ENCODE measurements at places on chromosomes 5 and 9.

DNA sequence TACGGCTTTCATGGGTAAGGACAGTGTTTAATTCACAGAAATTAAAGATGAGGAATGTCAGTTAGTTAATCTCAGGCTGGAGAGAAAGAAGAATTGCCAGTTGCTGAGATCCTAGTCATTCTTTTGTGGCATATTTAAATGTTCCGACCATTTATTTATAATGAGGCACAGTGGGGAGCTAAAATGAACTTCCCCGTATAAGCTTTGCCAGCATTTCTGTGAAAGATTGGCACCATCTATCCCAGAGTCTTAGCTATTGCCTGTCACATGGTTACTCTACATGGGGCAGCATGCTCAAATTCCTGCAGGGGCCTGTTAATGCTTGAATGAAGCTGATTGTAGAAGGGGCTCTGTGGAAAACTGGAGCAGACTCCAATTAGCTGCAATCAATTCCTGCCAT lies 314.1 kb downstream of the PRELID2 start:
- DNase-seq, result no peak

DNA sequence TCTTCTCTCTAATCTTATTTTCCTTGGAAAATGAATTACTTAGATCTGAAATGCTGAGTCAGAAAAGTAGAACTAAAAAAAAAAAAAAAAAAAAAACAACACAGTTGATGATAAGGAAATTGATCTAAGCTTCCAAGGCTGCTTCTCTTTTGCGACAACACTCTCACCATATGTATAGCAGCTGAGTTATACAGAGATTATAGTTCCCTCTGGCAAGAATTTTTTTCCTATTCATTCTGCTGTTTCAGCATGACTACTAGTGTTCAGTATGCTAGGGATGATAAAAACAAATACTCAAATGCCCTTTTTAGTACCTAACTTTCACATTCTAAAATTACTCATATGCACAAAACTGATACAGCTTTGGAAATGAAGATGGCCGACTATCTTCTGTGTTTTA lies 267.3 kb downstream of the MLLT3 start:
- DNase-seq, result no peak

DNA sequence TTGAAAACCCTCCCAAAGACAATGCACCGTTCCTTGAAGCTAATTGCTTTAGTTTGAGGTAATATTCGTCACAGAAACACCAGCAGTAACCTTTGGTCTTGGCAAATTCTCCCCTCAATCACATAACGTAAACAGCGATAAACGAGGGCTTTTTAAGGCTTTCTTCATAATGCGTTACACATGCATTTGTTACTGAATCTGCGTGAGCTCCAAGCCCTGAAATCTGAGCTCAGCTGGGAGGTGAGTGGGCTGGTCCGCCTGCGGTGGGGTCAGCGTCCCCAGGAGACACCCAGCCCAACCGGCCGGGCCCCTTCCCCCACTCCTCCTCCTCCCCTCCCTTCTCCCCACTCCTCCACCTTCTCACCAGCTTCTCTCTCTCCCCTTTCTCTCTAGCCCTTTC lies 91.1 kb downstream of the BARX1 start:
- DNase-seq, result no peak

DNA sequence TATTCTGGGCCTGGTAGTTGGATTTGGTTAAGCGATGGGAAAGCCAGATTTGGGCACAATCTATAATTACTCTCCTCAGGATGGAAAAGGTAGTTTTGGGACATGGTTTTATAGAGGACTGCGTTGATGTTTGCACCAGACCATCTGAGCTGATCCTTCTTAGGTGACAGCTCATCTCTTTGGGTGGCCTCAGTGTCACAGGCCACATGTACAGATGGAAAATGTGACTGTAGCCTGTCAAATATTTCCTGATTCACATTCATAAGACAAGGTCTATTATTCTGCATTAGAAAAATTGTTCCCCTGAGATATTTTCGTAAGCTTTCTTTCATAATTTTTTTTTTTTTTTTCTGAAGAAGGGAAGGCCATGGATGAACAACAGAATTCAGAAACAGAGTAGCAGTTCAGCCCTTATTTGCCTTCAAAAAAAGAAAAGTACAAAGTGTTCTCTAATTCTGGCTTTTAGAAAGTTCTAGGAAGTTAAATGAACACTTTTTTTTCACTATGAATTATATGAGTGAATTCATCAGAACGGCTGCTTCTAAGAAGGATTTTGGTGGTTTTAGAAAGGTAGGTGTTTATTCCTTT lies 81.0 kb downstream of the NNT start:
- DNase-seq, result no peak

DNA sequence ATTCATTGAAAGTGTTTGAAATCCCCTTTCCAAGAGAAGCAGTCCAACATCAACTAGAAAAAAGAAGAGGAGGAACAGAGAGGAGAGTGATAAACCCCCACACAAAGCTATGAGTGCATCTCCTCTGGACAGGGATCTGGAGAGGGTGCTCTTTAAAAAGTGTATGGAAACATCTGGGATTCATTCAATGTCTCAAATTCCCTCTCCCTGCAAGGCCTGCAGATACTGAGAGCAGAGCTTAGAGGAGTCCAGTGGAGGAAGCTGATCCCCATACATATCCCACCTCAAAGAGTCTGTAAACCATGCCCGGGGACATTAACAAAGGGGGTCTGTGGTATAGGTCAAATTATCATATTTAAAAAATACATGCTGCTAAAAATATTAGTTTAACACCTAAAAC lies 2.2 kb downstream of the SPOCK1 start:
- no peak for DNase-seq

- no peak for DNase-seq
These were observed 91.9 kb upstream of the PPP1R2B start for GRCh38 chr5:156758011-156758791.

DNA sequence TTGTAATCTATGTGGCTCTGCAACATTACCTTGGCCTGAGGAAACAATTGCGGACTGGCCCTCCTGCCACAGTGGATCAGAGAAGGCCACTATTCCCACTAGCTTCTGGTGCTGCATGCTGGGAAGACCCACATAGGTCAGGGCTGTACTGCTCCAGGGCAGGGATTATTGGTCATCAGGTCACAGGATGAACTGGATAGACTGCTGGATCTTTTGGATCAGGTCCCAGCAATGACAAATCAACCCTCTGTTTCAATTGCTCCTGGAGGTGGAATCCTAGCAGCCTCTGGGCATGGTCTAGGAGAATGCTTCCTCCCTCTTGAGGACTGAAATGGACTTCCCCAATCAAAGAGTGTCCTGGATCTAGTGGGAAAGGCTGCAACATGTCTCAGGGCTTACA lies 66.7 kb upstream of the PHF24 start:
- no peak for DNase-seq

DNA sequence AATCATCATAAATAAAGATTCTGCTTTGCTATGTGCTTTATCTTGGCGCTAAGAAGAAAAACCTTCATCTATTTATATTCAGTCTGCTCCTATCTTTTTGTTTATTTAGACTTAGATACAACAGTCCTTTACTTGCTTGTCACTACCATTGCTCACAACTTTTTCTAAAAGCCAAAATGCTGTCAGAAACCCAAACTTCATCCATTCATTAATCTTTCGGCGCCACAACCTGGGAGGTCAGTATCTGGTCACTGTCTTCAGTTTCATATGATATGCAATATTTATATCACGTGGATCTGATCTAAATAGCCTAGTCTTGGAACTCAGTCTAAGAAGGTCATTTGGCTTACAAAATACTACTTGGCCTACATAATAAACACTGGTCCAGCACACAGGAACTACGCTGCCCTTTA lies 159.3 kb upstream of the TARS1 start:
- DNase-seq, result no peak

- DNase-seq, result no peak
These were observed 382.3 kb upstream of the CDH10 start for GRCh38 chr5:25027061-25027460.

DNA sequence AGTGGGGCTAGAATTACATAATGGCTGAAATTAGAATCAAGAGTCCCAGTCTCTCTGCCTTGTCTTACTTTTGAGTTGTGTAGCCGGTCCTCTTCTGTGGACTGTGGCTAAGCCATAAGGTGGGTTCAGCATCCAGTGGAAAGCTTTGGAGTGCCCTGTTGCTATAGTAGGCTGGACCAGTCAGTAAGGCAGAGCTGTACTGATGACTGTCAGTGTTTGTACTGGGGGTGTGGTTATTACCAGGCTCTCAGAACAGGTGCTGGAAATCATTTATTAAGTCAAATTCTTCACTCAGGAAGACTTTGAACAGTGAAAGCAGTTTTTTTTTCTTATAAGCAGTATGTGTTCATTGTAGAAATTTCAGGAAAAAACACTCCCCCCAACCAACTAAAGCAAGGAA lies 129.4 kb downstream of the ZSWIM6 start:
- no peak for DNase-seq

- no peak for DNase-seq
These were observed 66.6 kb upstream of the CTNNA1 start for GRCh38 chr5:138686668-138687067.

DNA sequence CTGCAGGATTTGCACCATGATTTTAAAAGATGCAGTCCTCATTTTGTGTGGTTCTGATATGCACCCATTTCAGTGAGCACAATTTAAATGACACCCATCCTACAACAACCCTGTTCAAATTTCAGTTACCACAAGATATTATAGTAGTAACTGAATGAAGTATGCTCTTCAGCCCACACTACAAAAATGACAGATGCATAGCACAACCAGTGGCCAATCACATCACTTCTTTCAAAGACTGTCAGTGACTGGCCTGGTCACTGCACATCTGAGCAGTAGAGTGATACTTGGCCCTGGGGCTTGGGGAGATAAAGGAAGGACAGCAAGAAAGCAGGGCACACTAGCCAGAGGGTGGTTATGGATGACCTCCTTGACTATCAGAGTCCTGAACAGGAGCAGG lies 19.8 kb upstream of the IFNK start:
- DNase-seq, result no peak

DNA sequence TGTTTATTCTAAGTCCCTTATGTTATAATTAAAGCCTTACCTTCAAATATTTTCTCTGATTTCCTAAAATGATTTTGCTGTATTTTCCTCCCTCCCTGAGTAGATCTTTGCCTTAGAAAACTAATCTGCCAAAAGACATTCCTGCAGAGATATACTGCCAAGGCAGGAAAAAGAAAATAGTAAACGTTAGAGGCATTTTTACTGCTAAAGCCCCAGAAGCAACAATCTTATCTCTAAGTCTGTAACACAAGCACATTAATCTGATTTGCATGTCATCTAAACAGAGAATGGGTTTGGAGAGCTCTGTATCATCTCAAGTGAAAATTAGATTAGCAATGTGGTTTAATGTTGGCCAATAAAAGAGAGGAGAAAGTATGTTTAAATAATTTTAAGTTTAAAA lies 847.7 kb downstream of the MAT2B start:
- no peak for DNase-seq

DNA sequence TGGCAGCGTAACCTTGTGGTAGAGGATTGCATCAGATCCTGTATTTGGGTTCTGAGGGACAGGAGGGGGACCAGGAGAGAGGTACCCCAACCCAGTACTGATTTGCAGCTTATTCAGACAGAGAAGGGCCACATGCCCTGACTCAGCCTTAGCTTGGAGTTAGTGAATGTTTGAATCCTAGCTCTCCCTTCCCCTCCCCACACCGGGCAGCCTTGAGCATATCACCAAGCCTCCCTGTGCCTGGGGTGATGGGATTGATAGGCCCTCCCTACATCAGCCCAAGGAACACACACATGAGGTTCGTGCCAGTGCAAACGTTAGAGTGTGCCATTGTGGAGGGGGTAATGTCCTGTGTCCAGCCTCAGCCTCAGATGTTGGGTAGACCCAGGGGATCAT lies 71.9 kb downstream of the AMBP start:
- no peak for DNase-seq

DNA sequence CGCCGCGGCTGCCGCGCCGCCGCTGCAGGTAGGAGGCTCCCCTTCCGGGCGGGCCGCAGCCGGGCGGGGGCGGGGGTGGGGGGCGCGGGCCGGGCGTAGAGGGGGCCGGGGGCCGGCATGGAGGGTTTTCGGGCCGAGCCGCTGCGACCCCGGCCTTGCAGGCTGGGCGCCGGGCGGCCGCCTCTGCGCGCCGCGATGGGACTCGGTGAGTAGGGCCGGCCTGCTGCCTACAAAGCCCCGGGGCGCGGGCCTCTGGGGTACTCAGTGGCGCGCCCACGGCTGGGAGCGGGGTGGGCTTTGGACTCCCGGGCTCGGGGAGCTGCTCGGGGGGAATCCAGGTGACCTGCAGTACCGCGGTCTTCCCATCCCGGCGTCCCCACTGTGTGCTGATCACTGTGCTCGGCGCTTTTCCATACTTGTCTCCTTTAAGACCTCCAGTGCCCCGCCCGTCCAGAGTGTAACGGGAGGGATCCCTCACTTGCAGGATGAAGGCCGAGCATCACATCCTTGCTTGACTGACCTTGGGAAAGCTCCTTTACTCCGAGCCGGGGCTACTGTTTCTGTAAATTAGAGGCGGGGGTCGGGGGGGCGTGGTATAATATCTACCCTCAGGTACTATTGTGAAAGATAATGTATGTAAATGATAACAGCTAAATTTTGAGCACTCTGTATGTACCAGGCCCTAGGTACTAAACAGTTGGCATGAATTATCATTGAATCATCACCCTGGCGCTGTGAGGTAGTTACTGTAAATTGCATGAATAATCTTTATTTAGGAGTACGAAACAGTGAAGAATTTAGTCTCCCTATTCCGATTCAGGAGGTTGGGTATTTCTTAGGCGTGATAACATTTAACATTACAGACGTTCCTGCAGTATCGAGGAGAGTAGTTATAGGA lies 672 bp downstream of the MSANTD3 start:
- DNase-seq, result peak; percentile 7

DNA sequence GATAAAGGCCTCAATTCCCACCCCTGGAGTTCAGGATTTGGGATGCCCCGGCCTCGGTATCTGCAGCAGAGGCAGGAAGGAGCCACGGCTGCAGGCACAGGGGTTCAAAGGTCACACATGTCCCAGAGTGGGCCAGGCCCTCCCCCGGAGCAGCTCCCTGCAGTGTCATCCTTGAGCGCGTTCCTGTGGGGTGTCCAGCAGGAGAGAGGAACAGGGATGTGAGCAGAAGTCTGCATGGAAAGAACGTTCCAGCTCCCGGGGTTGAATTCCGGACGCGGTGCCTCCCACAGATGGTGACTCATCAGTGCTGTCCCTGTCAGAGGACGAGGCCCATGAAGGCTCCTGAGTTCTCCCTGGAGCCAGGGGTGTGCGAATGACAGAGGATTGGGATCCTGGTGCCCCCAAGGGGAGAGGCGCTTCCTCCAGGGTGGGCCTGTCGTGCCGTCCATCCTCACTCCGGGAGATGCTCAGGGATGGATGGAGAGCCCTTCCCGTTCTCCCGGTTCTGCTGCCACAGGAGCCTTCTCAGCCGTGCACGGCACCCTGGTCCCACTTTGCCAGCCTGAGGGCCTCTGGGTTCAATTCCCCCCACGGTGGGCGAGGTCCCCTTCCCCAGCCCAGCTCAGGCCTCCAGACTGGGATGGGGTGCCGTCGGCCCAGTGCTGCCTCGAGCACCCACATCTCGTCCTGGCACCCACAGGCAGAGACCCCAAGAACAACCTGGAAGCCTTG lies 3.1 kb downstream of the LCN1 start:
- DNase-seq, result no peak

GRCh38 chr5:54217826-54218503 lies 92.4 kb downstream of the ARL15 start:
- no peak for DNase-seq
